GF-D8 (cell line): ENCODE measurements at places on chromosomes 12 and 14.

DNA sequence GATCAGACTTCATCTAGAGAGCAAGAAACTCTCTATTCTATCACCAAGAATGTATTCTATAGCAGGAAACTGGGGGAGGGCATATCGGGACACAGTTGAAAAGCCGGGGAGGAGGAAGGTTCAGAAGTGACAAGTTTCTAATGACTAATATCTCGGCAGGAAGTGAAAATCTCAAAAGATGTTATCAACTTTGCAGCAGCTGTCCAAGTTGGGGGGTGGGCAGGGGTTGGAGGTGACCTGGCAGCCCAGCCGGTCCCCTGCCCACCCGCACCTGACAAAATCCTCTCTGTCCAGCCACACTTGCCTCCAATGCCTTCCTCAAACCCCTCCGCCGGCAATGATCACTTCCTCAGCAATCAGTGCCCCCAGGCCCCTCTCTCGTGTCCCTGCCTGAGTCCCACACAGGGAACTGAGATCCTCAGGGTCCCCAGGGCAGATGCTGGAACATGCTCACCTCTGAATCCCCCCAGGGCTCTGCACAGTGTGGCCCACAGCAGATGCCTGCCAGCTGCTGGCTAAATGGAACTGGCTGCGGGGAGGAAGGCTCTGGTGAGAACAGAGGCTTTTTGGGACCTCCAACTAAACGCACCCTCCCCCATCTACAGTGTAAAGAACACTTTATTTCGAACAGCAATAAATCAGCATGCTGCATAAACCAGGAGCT lies 43.9 kb downstream of the CCDC88C start:
- no peak for DNase-seq

DNA sequence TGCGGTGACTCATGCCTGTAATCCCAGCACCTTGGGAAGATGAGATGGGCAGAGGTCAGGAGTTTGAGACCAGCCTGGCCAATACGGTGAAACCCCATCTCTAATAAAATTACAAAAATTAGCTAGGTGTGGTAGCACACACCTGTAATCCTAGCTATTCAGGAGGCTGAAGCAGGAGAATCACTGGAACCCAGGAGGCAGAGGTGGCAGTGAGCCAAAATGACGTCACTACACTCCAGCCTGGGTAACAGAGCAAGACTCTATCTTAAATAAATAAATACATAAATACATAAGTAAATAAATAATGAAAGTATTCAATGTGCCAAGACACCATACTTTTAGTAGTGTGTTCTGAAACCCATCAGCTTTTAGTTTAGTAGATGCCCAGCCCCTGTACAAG lies 308.1 kb upstream of the FLRT2 start:
- no peak for DNase-seq

- no peak for DNase-seq
These were observed 18.7 kb downstream of the HVCN1 start for GRCh38 chr12:110670161-110670701.

DNA sequence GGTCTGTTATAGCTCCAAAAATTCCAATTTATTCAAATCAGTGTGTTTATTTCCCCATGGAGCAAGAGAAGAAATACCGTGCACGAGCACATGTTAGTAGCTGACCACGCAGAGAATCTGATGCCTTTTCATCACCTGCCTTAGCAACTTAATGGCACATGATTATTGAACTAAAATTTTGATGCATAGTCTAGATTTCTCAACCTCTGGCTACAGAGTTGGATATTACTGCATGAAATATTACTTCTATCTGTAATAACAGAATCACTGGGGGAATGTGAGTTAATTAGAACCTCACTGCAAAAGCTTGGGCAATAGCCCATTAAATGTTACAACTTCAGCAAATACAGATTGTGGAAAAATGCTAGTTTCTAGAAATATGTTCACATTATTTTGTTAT lies 335.8 kb downstream of the FLRT2 start:
- DNase-seq, result no peak

GRCh38 chr12:62709311-62709710 lies 225.6 kb downstream of the PPM1H start:
- no peak for DNase-seq

GRCh38 chr12:3836641-3837040 lies 36.6 kb downstream of the PARP11 start:
- DNase-seq, result no peak

DNA sequence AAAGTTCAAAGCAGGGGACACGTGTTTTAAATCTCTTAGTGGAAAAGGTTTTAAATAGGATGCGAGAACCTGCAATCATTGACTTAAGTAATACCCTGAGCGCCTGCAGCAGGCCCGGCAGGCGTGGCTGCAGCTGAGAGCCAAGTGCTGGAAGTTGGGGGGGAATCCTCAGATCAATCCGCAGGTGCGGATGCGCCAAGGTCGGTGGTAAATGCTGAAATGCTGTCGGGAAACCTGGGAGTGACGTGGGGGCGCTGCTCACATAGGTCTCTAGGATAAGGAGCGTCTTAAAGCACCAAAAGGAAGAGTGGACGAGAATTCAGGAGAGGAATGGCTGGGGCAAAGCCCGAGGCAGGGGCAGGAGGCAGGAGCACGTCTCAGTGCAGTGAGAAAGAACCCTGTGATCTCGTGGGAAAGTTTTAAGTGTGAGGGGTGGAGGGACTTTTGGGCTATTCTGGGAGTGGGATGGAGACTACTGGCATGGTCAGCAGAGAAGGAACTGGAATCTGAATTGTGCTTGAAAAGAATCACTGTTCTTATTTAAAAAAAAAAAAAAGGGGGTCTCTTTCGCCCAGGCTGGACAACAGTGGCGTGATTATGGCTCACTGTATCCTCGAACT lies 883 bp upstream of the CDCA4 start:
- no peak for DNase-seq

GRCh38 chr12:2095878-2096277 lies 43.1 kb downstream of the CACNA1C start:
- DNase-seq, result no peak

DNA sequence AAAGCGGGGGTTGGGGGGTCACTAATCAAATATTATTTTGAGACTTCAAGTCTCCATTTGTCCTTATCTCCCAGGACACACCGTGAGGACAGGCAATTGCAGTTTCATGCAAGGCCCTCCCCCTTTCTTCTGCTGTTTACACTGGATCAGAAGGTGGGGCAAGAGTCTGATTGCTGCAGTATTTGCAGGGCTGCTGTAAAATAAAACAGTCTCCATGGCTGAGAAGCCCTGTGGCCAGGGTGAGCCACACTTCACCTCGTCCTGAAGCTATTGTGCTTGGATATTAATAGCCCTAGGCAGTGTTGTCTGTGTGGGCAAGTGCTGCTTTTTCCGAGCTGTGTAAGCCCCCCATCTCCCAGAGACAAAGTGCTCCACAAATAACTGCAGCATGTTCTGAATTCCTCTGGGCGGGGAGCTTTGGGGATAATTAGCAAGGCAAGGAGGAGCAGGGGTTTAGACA lies 187.4 kb upstream of the NTF3 start:
- DNase-seq, result no peak

DNA sequence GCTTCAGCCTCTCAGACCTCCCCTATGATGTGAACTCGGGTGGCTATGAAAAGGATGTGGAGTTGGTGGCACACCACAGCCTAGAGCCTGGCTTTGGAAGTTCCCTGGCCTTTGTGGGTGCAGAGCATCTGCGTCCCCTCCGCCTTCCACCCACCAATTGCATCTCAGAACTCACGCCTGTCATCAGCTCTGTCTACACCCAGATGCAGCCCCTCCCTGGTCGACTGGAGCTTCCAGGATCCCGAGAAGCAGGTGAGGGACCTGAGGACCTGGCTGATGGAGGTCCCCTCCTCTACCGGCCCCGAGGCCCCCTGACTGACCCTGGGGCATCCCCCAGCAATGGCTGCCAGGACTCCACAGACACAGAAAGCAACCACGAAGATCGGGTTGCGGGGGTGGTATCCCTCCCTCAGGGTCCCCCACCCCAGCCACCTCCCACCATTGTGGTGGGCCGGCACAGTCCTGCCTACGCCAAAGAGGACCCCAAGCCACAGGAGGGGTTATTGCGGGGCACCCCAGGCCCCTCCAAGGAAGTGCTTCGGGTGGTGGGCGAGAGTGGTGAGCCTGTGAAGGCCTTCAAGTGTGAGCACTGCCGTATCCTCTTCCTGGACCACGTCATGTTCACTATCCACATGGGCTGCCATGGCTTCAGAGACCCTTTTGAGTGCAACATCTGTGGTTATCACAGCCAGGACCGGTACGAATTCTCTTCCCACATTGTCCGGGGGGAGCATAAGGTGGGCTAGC lies 7.0 kb upstream of the RPS26 start:
- DNase-seq, result no peak

DNA sequence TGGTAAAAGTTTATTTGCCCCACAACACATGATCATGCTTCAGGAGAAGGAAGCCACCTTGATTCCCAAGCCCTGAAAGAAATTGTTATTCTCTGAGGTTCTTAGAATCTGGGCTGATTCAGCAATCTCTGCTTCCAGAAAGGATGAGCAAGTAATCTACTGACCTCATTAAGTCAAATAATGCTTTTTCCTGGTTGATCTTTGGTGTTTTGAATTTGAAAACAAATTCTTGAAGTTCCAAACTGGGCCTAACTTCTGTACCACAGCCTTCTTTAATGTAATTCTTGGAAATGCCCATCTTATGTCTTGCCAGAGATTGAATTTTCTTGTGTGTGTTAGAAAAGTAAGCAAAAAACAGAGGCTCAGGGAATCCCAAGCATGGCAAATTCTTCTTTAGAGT lies 319.2 kb upstream of the DDHD1 start:
- DNase-seq, result no peak

DNA sequence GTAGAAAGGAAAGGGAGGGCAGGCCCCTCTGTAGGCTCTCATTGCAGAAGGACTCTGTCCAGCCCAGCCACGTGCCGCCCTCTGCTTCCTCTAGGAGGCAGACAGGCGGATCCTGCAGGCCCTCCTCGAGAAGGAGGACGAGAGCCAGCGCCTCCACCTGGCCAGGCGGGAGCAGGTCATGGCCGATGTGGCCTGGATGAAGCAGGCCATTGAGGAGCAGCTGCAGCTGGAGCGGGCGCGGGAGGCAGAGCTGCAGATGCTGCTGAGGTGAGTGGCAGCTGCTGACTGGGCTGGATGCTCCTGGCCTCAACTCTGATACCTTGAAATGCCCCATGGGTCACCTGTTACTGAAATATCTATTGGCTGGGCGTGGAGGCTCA lies 10.9 kb downstream of the TCHP start:
- DNase-seq, result no peak

- DNase-seq, result no peak
These were observed 906 bp downstream of the MARK3 start for GRCh38 chr14:103385929-103386712.
